Stimulated activated CD4-positive, alpha-beta T cell treated with anti-CD3 and anti-CD28 coated beads, Interleukin-1b, Interleukin-23, amount 100 ng/mL, for 1 hour (primary cell): ENCODE measurements at places on chromosomes 13 and 19.

- DNase-seq, result no peak
Measured at GRCh38 chr19:30497034-30497433, 124.8 kb downstream of the ZNF536 start.

DNA sequence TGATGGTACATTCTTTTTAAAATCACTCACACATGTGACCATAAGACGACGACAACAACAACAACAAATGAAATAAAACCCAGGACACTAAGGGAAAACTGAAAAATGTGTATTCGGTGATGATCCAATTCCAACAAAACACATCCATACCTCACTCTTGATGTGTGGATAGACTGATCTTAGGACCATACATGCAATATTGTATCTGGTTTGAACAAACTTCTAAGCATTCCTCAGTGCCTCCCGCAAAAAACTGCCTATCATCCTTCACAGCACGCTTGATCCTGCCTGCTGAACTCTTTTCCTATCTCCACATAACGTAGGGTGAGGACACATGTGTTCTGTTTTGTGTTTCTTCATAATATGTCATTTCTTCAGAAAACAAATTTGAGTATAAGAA lies 415.2 kb downstream of the KCTD12 start:
- DNase-seq, result no peak

GRCh38 chr19:51821456-51821855 lies 26.5 kb downstream of the FPR3 start:
- DNase-seq, result no peak

DNA sequence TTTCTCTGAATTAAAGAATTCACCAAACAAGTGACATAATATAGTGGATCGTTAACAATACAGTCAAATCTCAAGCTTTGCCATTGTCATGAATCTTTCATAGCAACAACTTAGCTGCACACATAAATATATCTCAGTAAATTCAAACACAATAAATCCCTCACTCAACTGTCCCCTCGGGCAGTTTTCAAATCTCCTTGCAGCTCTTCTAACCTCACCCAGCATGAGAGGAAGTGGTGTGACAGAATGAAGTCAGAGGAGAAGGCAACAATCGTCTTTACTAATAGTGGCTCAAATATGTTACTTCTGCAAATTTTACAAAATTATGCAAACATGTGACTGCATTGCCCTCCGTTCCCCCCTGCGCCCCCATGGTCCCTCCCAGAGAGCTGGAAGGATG lies 148.2 kb downstream of the RAP2A start:
- DNase-seq, result no peak

DNA sequence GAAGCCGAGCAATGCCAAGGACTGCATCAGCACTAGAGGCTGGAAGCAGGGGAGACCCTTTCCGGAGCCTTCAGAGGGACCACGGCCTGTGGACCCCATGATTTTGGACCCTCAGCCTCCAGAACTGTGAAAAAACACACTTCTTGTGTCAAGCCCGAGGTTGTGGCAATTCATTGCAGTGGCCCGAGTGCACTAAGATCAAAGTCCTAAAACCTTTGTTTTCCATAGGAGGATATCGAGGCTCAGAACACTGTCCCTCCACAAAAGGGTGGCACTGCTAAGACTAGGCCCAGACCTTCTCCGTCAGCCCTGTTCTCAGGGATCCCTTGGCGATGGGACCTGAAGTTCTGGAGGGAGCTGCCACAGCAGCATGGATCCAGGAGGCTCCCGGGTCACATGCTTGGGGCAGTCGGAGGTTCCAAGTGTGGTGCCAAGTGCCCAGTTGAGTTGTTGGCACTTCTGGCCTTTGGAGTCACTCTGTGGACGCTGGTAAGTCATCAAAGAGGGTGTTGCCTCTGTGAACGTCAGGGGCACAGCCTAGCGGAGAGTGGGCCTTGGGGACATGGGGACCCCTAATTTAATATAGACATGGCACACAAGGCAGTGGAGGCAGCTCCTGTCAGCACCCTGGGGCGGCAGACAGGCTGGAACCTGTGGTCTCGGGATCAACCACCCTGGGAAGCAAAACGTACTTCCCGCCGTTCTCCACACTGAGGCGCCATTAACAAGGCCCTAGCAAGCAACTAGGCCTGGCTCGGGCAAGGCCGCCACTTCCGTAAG lies 199.2 kb downstream of the COL4A1 start:
- no peak for DNase-seq

GRCh38 chr13:113483081-113483480 lies 7.4 kb downstream of the DCUN1D2 start:
- DNase-seq, result no peak

DNA sequence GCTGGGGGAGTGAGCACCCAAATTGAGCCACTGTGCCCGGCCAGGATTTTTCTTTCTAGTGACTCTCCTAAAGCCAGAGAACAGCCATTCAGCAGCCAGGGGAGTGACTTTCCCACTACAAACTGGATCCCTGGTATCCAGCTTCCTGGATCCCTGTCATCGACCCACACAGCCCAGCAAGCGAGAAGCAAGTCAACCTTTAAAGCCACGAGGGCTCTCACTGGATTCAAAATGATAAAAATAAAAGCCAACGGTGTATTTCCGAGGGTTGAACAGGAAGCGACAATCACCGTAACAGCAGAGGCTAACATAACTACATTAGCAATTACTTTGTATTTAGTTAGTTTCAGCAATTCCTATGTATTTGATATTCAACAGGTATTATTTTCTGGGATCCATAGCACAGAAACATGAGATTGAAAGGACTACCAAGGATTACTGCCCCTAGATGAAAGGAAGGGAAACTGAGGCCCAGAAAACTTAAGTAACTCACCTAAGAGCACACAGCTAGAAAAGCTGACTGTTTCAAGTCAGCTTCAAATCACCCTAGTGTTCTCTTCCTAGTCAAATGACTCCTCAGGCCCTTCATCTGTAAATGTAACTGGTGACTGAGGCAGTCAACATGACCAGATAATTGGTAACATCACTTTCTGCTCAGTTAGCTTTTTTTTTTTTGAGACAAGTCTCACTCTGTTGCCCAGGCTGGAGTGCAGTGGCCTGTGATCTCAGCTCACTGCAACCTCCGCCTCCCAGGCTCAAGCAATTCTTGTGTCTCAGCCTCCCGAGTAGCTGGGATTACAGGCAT lies 2.7 kb downstream of the RFX1 start:
- no peak for DNase-seq

DNA sequence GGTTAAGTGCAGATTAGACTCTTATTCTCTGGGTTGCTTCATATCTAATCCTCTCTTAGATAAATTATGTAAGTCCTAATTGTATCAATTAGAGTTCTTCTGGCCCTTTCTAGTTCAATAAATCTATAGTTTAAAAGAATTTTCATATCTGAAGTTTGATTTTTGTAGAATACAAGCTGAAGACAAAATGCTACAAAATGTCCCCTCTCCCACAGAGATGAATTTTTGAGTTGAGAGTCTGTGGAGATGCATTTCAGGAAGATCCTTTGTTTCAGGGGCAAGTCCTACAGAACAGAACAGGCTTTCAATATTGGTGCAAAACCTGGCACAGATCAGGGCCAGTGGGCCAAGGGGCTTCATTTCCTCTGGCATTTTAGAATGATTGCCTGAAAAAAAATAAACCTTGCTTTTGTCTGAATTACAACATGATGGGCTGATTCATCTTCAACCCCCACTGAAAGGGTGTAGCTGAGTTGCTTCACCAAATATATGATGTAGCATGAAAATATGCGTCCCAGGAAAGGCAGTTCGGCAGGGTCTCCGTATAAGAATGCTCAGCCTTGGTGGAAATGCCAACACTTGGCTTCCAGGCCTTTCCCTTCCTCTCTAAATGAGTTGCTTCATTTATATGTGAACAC lies 6.4 kb upstream of the IPO5 start:
- DNase-seq, result no peak

GRCh38 chr19:7787141-7787540 lies 24.1 kb downstream of the CLEC4M start:
- no peak for DNase-seq

DNA sequence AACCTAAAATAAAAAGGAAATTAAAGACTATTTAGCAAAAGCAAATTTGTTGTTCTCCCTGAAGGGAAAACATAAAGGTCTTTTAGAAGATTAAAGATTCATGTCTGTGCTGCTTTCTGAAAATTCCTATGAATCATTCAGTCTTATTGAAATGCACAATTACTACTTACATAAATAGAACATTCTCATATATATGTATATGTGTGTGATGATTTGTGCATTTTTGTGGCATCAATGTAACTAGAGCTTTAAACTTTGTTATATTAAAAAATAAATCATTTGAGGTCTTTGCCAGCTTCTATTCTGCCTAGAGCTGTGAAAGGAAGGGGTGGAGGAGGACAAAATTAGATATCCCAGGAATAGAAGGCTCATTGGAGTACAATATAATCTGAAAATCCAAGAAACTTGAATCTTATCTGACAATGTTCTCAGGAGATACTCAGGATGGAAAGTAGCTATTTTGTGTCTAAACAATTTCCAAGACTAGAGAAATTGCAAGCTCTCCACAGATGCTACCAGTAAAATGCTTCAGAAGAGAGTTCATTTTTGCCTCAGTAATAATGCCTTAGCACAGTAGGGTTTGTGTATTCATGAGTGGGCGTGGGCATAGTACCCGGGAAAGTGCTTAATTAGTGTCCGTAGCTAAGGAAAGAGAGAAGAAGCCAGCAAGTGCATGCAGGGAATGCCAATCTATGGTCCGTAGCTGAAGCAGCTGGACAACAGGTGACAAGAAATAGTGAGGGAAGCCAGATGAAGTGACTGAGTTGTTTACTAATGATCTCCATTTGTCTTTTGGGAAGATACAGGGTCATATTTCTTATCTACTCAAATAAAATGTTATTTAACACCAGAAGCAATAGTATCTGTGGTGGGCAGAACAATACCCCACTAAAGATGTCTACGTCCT lies 395.5 kb upstream of the NBEA start:
- no peak for DNase-seq

DNA sequence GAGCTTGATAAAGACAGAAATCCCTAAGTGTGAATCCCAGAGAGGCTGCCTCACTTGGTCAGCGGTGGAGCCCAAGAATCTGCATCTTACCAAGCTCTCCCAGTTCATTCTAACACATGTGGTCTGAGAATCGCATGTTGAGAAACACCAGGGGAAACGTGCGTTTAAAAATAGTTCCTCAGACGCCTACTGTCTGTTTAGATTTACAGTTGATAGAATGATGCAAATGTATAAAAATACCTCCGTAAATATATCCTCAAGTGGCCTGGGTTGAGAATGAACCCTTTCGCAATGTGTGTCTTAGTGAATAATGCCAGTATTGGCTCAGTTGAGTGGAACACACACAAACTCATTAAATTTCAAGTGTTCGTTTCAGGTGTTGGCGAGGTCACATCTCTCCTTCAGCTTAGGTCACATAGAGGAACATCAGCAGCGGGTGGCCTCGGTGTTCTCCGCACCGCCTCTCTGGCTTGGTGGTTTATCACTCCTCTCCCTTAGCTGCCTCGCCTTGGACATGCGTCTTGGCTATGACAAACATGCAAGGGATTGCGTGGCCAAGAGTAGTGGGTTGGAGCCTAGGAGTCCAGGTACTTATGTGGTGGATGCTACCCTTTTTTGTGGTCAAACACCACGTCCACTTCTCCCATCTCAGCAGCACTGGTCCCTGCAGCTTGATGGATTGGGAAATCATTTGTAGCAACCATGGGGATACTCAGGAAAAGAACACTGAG lies 117.6 kb upstream of the SPATA13 start:
- DNase-seq, result no peak

DNA sequence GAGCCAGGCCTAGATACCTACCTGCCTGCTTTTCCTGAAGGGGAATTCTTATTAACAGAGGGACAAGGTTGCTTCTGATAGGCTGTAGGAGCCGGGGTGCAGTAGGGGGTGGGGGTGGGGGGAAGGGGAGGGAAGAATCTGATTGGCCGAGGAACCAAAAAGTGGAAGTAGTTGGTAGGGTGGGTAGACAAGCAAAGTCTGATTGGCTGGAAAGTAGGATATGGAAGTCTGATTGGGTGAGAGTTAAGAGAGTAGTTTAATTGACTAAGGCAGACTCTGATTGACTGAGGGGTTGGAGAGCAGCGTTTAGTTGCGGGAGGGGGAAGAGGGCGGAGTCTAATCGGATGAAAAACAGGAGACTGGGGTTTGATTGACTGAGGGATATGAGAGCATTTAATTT lies 9.4 kb upstream of the CYP4F22 start:
- no peak for DNase-seq

GRCh38 chr13:97202761-97203160 lies 19.4 kb upstream of the MBNL2 start:
- DNase-seq, result no peak

- DNase-seq, result no peak
Measured at GRCh38 chr13:53901593-53901992, 873.0 kb downstream of the OLFM4 start.

GRCh38 chr19:19329126-19329525 lies 8.5 kb downstream of the MAU2 start:
- no peak for DNase-seq

GRCh38 chr19:50046649-50047503 lies 21.1 kb downstream of the ZNF473 start:
- peak; percentile 35 for DNase-seq

GRCh38 chr13:67932991-67933390 lies 702.9 kb upstream of the PCDH9 start:
- no peak for DNase-seq

- DNase-seq, result no peak
Measured at GRCh38 chr13:76335463-76335862, 550.7 kb downstream of the KCTD12 start.

DNA sequence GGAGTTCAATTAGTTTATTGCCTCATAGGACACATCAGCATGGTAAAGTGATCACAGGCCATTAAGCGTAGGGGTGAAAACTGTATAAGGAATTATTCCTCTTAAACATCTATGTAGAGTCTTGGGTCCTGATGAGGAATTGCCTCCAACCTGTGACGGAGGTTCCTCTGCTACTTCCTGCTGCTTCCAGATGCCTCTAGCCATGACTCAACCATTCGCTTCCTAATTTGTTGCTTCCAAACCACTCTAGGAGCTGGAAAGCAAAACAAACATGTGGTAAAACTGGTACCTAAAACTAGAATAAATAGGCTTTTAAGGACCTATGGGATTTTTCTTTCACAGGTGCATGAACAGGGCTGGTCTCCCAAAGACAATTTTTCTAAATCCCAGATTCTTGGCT lies 253.8 kb downstream of the KLF12 start:
- no peak for DNase-seq

GRCh38 chr13:101283782-101284181 lies 132.5 kb downstream of the NALCN start:
- no peak for DNase-seq

GRCh38 chr13:78611040-78611439 lies 7.7 kb upstream of the POU4F1 start:
- DNase-seq, result no peak

DNA sequence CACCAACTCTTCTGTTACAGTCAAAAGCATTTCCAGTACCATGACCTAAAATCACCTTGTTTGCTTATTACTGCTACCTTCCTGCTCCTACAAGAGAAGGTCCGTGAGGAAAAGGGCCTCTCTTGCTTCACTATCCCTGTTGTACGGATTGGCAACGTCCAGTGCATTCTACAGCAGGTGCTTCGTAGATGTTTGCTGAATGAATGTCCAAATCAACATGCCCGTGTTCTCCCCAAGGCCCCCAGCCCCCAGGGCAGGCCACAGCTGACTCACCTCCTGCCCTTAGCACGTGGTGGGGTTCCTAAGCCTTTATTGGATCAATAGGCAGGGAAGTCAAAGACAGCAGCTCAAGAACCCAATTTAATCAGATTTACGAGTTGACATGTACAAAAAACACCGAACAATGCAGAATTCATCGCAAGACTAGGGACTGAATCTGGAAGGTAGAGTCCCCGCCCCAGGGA lies 5.5 kb upstream of the NAPA start:
- no peak for DNase-seq

- no peak for DNase-seq
Measured at GRCh38 chr13:105569816-105570215, 965.6 kb downstream of the EFNB2 start.

- no peak for DNase-seq
Measured at GRCh38 chr19:2462635-2463421, 6.1 kb upstream of the LMNB2 start.
